ENCODE measurements at places on chromosomes 5 and 9.

GRCh38 chr5:131270809-131271208 lies 7.0 kb downstream of the CDC42SE2 start:
- no peak for DNase-seq

DNA sequence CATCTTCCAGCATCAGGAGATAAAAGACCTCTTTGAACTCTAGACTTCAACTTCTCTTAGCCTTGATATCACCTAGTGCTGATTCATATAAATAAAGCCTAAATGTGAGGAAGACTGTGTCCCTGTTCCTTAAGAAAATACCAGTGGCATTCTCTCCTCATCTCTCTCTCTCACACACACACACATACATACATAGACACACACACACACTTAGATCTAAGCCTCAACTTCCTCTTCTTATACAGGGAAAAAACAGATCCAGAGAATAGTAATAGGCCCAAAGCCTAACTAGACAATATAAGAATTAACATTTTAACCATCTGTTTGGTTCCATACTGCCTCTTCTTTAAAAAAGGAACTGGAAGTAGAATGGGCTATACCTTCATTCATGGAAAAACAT lies 195.3 kb upstream of the NR4A3 start:
- no peak for DNase-seq

- no peak for DNase-seq
Observed at GRCh38 chr5:127602481-127602880, 46.4 kb upstream of the CTXN3 start.

- no peak for DNase-seq
Observed at GRCh38 chr5:2656206-2656605, 95.3 kb downstream of the IRX2 start.

- no peak for DNase-seq
Observed at GRCh38 chr9:28136113-28136512, 562.8 kb upstream of the C9orf72 start.

GRCh38 chr5:43555895-43556606 lies 826 bp downstream of the PAIP1 start:
- DNase-seq = peak; percentile 40

- no peak for DNase-seq
Observed at GRCh38 chr9:35962126-35962906, 4.4 kb upstream of the OR2S2 start.

GRCh38 chr9:116368680-116369079 lies 215.1 kb downstream of the PAPPA start:
- no peak for DNase-seq

DNA sequence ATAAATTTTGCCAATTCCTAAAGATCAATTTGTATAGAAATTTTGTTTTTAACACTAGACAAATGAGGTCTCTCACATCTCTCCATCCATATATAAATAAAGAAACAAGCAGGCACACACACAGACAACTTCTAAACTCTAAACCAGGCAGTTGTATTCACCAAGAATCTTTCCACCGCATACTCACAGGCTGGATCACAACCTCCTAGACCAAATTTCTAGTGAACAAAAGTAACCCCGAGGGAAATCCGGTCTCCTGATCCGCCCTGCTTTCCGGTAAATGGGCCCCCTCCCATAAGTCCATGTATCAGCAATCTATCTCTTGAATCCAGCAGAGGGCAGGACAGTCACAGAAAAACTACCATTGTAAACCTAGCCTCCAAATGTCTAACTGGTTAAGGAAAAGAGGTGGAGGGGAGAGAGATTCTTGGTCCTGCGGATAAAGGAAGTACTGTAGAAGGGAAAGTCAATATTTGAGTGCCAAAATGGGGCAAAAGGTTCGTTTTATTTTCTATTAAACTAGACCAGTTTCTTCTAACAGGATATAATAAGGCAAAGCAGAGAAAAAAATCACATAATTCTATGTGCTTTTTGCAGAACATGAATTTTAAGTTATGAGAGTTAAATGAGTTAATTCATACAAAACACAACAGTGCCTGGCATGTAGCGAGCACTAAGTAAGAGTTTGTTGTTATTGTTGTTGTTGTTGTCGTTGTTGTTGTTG lies 4.8 kb upstream of the SMU1 start:
- DNase-seq = no peak

DNA sequence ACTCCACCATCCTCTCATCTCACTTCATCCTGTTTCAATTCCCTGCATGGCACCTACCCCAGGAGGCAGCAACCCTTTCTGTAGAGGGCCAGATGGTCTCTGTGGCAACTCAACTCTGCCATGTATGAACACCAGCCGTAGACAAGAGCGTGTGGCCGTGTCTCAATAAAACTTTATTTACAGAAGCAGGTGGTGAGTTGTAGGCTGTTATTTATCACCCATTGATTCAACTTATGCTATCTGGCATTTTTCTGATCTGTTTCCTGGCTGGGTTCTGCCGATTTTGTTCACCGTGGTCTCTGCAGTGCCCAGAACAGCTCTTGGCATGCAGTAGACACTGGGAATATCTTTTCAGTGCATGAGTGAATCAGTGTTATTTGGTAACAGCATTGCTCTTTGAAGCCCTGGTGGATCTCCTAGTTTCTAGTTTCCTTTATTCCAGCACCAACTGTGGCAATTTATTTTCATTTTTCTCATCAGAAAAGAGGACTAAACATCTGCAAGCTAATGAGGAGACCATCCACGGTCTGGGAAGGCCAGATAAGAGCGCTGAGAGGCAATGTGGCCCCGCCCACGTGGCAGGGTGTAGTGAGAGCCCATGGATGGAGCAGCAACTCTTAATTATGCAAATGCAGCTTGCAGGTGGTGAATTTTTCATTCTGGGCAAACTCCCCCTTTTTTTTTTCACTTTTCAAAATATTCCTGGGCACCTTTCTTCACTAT lies 77.9 kb downstream of the CTSL start:
- no peak for DNase-seq

- peak; percentile 15 for DNase-seq
Observed at GRCh38 chr9:124658165-124659017, 112.7 kb downstream of the NR6A1 start.

DNA sequence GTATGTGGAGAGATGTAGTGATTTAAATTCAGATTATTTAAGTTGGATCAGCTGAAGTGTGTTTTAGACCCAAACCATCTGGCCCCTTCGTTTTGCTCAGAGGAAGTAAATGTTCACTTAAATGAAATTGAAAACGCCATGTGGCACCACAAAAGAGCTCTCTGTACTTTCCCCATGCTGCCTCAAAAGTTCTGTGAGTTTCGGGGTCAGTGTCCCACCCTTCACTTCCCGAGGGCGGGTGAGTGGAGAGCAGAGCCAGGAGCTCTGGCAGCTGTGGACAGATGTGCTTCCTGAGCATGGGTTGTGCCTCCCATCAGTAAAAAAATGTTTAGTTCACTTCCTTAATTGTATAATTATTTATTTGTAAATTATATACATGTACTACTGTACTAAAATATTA lies 48.4 kb downstream of the PSD2 start:
- no peak for DNase-seq

GRCh38 chr5:157592594-157592993 lies 17.0 kb upstream of the ADAM19 start:
- no peak for DNase-seq

DNA sequence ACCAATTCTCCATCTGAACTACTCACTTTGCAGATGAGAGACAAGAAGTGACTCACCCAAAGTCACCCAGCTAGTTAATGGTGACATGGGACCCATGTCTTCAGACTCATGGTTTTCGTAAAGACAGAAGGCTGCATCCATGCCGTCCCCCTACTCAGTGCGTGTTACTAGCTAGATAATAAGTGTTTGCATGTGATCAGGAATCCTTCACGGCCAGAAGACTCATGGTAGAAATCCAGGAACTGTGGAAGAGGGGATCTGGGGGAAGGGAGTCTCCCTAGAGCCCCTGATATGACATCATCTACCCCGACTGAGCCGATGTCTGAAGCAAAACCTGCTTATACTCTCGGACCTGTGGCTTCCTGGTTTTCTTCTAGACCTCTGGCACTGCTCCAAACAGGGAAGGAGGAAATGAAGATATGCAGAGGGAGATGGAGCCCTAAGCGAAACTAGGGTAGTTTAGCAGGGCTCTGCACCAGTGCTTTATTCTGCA lies 3.3 kb downstream of the RNF183 start:
- DNase-seq = peak; percentile 24

- no peak for DNase-seq
Observed at GRCh38 chr5:111486055-111486454, 26.3 kb downstream of the STARD4 start.

- no peak for DNase-seq
Observed at GRCh38 chr5:153147891-153148623, 342.4 kb upstream of the GRIA1 start.

GRCh38 chr9:128714586-128715435 lies 9.1 kb downstream of the ZDHHC12 start:
- DNase-seq = no peak

GRCh38 chr9:129141066-129142041 lies 30.1 kb downstream of the PTPA start:
- no peak for DNase-seq

DNA sequence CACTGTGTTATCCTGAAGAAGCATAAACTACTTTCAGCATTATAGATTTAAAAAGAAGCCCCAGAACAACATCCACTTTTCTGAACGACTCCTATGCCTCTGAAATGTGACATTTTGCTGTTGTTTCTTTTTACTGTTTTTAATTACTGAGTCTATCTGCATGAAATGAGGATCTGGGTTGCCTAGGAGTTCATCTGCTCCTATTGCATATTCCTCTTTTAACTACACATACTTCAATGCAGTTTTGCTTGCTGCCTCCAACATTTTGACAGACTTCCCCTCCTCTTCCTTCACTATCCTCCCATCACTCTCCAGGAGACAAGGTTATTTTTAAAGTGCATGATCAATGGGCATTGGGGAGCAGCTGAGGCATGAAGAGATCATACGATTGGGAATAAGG lies 164.5 kb downstream of the TMC1 start:
- DNase-seq = no peak

DNA sequence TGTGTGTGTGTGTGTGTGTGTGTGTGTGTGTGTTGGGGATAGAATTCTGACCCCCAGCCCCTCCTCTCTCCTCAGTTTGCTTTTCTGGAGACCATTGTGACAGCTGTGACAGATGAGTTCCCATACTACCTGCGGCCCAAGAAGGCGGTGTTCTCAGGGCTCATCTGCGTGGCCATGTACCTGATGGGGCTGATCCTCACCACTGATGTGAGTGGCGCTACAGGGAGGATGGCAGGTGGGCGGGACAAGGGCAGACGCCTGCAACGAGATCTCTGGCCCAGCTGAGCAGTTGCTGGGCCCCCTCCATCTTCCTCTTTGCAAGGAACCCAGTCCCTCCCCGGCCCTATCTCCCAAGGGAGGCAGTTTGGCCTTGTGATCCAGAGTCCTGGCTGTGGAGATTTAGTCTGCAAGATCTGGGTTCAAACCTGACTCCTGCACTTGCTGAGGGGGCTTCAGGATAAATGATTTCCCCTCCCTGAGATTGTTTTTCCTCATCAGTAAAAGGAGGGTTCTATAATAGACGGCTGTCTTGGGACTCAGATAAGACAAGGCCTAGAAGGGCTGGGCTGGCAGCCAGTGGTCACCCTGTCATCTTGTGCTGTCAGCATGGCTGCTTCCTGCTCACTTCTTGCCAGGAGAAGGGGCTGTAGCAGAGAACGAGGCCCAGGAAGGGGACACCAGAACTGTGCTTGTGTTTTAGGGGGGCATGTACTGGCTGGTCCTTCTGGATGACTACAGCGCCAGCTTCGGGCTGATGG lies 14.1 kb downstream of the SLC6A7 start:
- no peak for DNase-seq

GRCh38 chr5:142614054-142614453 lies 71.8 kb downstream of the FGF1 start:
- no peak for DNase-seq

GRCh38 chr5:140977003-140977402 lies 10.7 kb downstream of the PCDHAC2 start:
- no peak for DNase-seq

GRCh38 chr5:54317511-54318260 lies 7.3 kb upstream of the ARL15 start:
- no peak for DNase-seq

GRCh38 chr9:28004900-28005299 lies 431.6 kb upstream of the C9orf72 start:
- no peak for DNase-seq

DNA sequence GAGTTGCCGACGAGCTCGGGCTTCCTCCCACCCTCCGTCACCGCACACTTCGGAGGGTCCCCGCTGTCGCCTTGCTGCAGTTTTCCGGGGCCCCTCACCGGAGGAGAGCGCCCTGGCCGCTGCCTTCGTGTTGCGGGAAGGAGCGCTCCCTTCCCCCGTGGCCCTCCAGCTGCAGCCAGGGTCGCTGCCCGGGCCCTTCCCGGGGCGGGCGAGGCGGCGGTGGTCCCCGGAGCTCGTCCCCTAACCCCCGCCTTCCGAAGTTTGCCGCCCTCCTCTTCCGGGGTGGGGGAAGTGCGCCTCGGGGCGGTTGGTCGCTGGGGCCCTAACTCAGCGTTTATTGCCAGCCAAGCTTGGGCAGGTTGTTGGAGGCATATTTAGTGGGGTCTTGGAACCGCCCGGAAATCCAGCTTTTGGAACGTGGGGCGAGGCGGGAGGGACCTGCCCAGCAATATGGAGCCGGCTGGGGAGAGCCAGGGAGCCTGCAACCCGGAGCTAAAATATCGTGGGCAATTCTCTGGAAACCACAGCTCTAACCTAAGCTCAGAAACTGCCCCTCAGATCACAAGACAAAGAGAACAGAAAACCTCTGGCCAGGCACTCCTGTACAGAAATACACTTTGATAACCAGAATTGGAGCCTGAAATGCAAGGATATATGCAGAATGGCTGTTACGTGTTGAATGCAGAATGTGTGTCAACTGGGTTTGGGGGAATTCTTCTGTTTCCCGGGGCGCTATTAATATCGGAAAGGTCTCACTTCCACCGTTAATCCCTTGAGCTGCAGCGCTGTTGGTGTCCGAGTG lies 890 bp downstream of the PIK3R1 start:
- DNase-seq = no peak

- no peak for DNase-seq
Observed at GRCh38 chr5:6819521-6819920, 106.3 kb downstream of the TENT4A start.

DNA sequence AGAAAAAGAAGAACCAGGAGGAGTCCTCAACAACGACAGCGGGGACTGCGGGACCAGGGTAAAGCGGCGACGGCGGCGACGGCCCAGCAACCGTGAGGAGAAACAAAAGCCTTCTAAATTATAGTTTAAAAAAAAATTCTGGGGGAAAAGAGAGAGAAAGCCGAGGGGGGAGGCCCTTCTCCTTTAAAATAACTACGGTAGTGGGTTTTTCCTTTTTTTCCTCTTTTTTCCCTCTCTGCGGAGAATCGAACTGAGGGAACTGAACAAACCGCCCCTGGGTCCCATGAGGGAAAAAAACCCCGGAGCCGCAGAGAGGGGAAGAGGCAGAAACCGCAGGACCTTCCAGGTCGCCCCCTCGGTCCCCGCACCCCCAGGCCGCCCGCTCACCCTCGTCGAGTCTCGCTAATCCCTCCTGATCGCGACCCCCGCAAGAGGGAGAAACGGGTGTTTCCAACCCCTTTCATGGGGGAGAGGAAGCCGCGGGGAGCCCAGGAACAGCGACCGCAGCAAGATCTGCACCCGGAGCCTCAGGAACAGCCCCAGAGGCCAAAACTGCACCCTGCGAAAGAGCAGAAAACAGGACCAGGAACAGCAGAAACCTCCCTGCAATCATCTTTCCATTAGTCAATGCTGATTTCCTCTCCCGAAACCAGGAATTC lies 453 bp downstream of the CPEB4 start:
- DNase-seq = no peak

GRCh38 chr5:41083306-41083705 lies 12.2 kb upstream of the MROH2B start:
- no peak for DNase-seq

- DNase-seq = no peak
Observed at GRCh38 chr5:61620699-61621182, 288.7 kb downstream of the ZSWIM6 start.

- DNase-seq = no peak
Observed at GRCh38 chr5:89045216-89045615, 162.2 kb upstream of the MEF2C start.
